ENCODE measurements at places on chromosomes 4 and X.

DNA sequence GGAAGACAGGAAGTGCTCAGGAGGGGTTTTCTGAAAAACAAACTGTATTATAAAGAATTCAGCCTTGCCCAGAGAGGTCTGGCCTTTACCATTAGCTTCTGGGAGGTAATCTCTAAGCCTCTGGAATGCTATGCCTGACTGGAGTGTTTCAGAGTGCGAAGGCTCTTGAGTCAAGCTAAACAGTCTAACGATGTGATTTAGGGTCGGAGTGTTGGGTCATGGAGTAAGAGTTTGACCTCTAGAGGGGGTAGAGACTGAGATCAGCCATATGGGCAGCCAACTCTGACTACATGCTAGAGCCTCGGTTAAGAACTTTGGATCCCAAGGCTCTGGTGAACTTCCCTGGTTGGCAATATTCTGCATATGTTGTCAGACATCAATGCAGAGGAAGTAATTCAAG, 15.0 kb downstream of the BOD1L1 start:
- no peak for DNase-seq

GRCh38 chrX:19563746-19564145, 48.4 kb upstream of the MAP3K15 start:
- no peak for DNase-seq

DNA sequence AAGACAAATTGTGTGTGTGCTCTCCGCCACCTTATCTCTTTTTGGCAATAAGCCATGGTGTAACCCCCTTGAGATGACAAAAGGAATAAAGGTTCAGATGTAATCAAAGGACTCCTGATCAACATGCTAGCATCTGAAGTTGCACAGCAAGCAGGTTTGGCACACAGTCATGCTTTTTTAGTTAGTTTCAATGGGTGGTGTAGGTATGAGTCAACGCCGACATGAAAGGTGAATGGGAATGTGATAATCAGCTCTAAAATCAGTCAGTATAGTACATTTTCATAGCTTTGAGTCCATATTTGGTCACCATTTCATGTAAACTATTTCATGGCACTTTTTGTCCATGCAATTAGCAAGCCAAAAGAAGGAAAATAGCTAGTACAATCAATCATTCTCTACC, 50.4 kb upstream of the ETNPPL start:
- no peak for DNase-seq

DNA sequence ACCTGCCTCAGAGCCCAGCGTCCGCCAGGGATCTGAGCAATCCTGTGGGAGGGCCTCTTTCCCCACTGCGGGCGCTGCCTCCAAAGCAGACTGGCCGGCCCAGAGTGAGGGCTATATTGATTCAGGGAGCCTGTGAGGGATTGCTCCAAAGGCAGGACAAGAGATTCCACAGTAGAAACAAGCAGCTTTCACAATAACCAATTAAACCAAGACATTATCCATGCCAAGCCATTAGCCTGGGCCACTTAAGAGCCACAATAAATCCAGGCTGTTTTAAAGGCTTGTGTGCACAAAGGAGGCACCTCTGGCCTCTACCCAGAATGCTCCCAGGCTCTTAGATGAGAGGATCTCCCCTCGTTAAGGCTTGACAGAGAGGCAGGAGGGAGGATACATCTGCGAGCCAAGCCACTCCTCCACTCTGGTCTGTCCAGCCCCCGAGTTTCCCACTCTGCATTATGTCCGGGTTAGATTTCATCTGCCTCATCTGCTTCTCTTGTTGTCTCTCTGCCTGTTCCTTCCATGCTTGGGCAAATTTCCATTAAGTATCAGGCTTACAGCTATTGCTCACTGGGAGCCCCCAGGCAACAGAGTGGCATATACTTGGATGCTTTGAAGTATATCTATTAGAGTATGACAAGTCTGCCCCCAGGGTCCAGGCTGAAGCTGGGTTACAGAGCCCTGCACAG, 357.9 kb downstream of the UNC5C start:
- no peak for DNase-seq

DNA sequence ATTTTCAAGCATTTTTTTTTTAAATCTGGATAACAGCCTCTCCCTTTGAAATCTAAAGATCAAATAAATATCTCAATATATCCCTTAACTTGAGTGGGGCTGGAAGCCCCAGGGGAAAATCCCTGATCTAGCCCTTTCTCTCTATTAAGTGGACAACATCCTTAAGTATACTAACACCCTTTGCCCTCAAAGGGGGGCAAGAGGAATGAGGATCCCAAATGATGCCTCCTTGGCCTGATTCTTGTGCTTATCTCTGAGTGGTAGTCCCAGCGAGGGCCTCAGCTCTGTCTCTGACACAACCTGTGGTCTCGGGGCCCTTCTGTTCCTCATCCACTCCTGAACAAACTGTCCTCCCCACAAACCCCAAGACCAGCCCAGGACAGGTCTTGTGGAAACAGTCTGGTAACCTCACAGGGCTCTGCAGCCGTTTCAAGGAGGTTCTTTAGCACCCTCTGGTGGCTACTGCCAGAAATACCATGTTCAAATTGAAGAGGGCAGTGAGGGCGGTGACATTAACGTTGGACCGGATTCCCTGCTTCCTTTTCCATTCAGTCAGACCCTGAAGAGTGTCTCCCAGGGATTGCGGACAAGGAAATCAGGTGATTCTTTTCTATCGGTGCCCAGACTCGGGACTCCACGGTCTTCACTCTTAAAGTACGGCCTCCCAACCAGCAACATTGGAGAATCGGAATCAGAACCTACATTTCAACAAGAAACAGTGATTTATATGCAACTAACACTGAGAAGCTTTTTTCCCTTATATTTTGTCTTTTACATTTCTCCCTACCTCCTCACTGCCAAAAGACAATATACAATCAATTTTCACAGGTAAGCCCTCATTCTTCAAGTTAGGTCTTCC, 13.0 kb downstream of the CXCL13 start:
- peak; percentile 18 for DNase-seq

DNA sequence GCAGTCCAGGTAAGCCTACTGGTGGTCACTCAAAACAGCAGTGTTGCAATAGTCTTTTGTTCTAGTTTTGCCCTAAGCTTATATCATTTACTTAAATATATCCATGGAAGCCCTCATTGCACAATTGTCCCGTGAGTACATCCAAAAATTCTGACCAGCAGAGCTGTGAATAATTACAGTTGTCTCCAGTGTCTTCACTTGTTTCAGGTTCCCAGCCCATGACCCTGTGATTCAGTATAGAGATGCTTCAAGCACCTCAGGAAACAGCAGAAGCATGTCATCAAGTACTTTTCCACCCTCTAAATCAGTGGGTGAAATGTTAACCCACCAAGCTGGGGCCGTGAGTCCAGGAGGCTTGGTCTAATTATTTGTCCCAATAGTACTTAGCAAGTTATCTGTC, 214.9 kb upstream of the RPS6KA3 start:
- DNase-seq: no peak

GRCh38 chrX:110250847-110251246, 67.0 kb downstream of the AMMECR1 start:
- DNase-seq: no peak

DNA sequence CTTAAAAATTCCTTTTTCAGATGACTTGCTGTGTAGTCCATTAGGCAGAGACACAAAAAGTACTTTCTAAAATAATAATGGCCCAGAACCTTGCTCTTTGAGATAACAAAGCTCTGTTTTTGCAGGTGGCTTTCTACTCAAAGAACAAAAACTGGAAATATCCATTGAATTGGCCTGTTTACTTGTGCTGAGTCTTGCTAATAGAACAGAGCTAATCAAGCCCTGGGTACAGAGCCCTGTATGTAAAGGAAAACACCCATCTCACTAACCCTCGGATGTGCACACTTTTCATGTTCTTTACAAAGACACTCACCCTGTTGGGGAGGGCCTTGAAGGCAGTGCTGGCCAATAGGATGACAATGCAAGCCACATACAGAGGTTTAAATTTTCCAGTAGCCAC, 27.0 kb upstream of the LNX1 start:
- no peak for DNase-seq

DNA sequence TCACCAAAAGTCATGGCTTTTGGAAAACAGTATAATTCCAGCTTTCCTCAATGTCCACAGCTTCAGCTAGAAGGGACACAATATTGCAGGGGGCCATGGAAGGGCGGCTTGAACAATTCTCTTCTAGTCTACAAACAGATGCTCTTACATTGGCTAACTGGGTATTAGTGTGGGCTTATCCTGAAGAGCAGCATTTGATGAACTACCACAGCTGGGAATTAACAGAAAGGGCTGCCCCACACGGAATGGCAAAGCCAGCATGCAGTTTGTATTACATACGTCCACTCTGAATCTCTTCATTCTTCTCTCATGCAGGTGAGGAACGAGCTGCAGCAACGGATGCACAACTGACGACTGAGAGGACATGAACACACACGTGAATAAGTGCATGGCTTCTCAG, 13.0 kb upstream of the PDCL2 start:
- DNase-seq: no peak
